ENCODE measurements at places on chromosomes 1 and 21. TPM values are rescaled to one million over a fixed set of nuclear protein-coding genes. Genes with fewer than 3 reads are reported as not detected.

The PBX1 gene
- polyA plus RNA-seq: 2.2 TPM

The LINGO4 gene
- 0.09 TPM for polyA plus RNA-seq

The IL20 gene
- polyA plus RNA-seq: not detected

The PIK3R3 gene
- 1.5 TPM for polyA plus RNA-seq

The GPR3 gene
- polyA plus RNA-seq: 0.30 TPM

The OR2T8 gene
- polyA plus RNA-seq: not detected

The SAMD11 gene
- 4.1 TPM for polyA plus RNA-seq

The AMY2B gene
- polyA plus RNA-seq: 12.3 TPM

The SPRR2F gene
- not detected for polyA plus RNA-seq

The CD164L2 gene
- not detected for polyA plus RNA-seq

The SLC9C2 gene
- not detected for polyA plus RNA-seq

Data from liver (tissue), 10 donors.